CD4-positive, alpha-beta T cell treated with Interferon gamma for 1 hour (primary cell): ENCODE measurements at places on chromosomes 2 and 18.

DNA sequence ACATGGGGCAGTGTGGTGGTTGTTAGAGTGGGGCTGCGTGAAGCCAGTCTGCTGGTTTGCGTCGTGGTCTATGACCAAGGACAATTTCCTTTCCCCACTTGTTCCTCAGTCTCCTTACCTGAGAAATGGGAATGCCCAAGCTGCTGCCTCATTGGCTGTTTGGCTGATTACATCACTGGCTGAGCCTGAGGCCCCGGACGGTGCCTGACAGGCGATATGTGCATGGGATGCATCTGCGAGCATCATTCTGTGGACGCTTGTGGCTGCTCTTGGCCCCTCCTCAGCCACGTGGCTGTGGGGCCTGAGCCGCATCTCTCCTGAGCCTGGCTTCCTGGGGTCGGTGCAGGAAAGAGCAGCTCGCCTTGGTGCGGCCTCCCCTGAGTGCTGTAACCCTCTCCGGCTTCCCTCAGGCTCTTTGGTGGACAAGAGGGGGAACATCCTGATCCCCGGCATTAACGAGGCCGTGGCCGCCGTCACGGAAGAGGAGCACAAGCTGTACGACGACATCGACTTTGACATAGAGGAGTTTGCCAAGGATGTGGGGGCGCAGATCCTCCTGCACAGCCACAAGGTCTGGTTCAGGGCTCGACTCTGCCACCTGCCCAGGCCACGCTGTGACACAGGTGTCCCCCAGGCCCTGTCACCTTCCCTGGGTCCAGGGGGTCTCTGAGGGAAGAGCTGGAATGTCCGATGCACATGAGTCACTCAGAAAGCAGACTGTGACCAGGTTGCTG, 17.2 kb downstream of the CNDP2 start:
- no peak for DNase-seq

DNA sequence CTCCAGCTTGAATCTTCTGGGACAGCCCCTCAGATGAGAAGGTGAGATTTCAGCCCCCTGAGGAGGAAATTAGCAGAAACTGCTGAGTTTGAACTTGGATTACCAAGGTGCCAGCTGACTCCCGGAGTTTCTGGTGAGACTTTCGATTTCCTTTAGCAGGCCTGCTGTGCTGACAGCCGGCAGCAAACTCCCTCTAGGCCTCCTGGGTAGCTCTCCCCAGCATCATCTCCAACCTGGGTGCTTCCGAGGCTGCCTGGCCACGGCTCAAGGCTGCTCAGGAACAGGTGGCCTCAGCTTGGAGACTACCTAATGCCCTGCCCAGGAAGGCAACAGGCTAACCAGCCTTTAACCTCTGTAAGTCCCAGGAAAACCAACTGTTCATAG, 16.5 kb downstream of the SDC1 start:
- no peak for DNase-seq

GRCh38 chr2:195813421-195813820, 156.4 kb downstream of the SLC39A10 start:
- DNase-seq: no peak

DNA sequence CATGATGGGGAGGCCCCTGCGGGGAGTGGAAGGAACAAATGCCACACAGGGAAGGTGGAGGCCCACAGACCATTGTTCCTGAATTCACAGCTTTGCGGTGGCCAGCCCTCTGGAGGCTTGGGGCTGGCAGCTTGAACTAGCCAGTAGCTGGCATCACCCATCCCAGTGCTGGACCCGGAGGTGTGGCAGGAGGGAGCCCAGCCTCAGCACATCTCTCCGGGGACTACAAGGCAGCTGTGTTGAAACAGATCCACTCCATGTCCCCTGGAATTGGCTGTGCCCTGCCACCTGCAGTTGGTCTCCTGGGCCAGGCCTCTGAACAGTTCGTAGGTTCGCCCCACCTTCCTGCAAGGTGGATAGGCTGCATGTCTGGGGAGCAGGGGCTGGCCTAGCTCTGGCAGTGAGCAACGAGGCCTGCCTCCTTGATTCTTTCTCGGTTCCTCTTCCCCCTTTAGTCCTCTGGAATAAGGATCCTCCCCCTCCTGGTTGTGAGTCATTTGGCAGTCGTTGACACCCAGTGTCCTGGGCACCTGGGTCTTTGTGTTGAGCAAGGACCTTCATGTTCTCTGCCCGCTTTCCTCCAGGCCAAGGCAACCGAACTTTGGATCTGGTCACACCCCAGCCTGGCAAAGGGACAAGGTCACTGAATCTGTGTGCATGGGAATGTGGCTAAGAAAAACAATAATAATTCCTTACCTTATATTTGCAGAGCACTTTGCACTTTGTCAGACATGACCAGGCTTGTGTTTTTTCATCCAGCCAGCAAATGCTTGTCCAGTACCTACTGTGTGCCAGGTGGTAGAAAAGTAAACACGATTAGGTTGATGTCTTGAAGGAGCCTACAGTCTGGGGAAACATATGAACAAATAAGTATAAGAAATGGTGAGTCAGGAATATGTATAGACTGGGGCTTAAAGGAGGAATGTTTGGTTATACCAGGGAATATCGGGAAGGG, 55.0 kb upstream of the MCFD2 start:
- DNase-seq: peak; percentile 63

DNA sequence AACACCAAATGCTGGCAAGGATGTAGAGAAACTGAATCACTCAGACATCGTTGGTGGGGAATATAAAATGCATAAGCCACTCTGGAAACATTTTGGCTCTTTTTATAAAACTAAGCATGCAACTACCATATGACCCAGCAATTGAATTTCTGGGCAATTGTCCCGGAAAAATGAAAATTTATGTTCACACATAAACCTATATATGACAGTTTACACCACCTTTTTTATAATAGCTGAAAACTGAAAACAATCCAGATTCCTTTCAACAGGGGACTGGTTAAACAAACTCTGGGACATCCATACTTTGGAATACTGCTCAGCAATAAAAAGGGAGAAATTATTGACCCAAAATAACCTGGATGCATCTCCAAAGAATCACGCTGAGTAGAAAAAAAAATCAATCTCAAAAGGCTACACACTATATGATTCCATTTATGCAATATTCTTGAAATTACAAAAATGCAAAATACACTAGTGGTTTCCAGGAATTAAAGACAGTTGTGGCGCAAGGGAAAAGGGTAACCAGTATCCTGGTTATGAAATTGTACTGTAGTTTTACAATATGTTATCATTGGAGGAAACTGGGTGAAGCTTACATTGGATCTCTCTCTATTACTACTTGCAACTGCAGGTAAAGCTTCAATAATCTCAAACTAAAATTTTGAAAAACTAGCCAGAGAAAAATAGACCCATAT, 130.2 kb upstream of the PID1 start:
- no peak for DNase-seq

DNA sequence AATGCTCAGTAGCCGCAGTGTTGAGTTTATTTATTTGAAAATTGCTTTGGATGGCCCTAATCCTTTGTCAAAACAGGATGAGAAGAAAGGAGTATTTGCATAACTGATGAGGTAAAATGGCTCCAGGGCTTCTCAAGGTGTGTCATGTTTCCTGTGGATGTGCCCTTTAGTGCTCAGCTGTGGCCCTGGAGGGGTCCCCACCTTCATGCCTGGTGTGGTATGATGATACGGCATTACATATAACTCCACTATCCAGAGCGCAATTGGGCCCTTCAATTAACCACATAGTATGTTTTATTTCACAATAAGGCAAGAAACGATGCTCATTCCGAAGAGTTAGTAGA, 39.8 kb upstream of the TMEM178A start:
- no peak for DNase-seq

- no peak for DNase-seq
These were observed 5.9 kb downstream of the GYPC start for GRCh38 chr2:126661702-126662500.

GRCh38 chr2:218880102-218880858, at the start of gene WNT10A:
WNT10A (plus strand) TSS chr2:218880852; CDS start chr2:218880996, 144 bp downstream.
- DNase-seq: peak; percentile 90

DNA sequence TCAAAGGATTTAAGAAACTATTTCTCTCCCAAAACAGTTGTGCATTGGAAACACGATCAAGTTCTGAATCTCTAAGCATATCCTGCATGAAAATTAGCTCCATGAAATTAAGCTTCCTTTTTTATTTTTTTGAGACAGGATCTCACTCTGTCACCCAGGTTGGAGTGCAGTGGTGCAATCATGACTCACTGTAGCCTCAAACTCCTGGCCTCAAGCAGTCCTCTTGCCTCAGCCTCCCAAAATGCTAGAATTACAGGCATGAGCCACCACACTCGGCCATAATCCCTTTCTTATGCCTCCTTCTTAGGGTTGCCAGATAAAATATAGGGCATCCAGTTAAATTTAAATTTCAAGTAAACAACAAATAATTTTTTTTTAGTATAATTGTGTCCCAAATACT, 124.4 kb downstream of the ARL4C start:
- DNase-seq: no peak

DNA sequence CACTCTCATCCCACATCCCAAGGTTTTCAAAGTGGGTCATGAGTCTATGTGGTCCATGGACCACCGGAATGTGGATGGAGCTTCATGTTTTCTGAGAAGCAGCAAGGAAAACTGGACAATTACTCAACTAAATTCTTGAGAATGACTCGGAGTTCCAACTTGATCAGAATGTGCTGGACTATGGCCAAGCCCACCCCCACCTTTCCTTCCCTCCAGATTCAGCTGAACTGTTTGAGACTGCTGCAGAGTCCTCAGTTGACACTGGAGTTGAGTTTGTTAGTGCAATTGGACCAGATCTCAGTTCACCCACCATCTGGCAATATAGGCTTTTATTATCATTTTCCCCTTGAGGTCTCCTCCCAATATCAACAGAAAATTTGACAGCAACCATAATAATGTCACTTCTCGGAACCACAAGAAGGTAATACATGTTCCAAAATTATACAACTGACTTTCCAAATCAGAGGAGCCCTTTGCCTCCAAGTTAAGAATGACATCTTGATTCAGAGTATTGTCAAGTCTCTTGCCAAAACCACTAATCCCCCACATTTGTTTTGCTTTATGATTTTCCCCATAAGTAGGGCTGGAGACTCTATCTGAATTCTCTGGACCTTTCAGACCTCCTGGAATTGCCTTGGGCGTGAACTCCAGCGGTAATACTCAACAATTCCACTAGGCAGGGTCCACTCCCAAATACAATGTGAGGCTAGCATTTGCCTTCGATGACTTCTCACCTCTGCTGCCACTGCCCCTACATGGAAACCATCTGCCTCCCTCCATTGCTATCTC, 8.8 kb downstream of the COL4A4 start:
- DNase-seq: no peak

GRCh38 chr18:12606592-12607315, 51.2 kb downstream of the SPIRE1 start:
- no peak for DNase-seq

- DNase-seq: peak; percentile 29
These were observed 66.7 kb upstream of the HAAO start for GRCh38 chr2:42859006-42859552.

DNA sequence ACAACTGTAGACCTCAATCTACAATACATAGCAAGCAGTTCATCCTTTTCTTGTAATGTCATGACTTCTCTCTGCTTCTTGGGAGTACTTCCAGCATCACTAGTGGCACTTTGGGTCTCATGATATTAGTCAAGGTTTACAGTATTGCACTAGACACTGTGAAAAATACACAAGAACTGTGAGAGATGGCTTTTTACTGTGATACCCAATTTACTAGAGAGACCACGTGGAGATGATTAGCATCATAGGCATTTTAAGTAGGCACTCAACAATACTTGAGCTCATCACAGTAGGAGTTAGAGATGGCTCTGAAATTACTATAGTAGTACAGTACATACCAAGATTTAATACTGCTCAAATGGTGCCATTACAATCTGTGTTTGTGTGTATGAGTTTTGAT, 112.8 kb upstream of the EML6 start:
- no peak for DNase-seq

- DNase-seq: peak; percentile 31
These were observed 446.3 kb downstream of the LPIN1 start for GRCh38 chr2:12192762-12193161.

- no peak for DNase-seq
These were observed 27.8 kb downstream of the MEX3C start for GRCh38 chr18:51169731-51170130.

GRCh38 chr2:216236486-216236885, 127.3 kb downstream of the XRCC5 start:
- no peak for DNase-seq

GRCh38 chr2:215722125-215722524, 286.3 kb upstream of the FN1 start:
- DNase-seq: no peak

- DNase-seq: no peak
These were observed 217.7 kb upstream of the SLC35G4 start for GRCh38 chr18:11391661-11392060.

- DNase-seq: no peak
These were observed 537.7 kb downstream of the TNS1 start for GRCh38 chr2:217465100-217465499.

DNA sequence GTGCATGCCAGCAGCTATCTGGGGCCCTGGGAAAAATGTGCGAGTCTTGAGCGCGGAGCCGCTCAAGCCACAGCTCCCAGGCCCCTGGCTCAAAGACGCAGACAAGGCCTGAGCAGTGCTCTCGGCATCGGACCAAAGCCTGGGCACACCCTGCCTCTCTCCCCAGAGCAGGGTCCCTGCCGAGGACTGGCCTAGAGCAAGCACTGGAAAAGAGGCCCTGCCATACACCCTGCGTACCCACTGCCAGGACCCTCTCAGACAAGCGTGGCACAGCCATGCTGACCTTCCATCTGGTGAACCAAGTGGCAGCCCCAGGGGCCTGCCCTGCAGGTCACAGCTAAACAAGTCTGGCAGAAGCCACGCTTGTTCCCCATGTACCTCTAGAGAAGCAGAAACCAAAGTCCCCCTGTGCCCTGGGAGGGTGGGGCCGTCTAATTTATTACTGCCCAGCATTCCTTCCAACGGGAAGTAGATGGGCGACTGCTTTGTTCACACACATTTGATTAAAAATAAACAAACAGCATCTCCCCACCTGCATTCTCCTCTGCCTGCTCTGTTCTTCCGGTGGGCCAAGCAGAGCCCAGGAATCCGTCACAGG, 14.0 kb downstream of the STK25 start:
- DNase-seq: no peak

DNA sequence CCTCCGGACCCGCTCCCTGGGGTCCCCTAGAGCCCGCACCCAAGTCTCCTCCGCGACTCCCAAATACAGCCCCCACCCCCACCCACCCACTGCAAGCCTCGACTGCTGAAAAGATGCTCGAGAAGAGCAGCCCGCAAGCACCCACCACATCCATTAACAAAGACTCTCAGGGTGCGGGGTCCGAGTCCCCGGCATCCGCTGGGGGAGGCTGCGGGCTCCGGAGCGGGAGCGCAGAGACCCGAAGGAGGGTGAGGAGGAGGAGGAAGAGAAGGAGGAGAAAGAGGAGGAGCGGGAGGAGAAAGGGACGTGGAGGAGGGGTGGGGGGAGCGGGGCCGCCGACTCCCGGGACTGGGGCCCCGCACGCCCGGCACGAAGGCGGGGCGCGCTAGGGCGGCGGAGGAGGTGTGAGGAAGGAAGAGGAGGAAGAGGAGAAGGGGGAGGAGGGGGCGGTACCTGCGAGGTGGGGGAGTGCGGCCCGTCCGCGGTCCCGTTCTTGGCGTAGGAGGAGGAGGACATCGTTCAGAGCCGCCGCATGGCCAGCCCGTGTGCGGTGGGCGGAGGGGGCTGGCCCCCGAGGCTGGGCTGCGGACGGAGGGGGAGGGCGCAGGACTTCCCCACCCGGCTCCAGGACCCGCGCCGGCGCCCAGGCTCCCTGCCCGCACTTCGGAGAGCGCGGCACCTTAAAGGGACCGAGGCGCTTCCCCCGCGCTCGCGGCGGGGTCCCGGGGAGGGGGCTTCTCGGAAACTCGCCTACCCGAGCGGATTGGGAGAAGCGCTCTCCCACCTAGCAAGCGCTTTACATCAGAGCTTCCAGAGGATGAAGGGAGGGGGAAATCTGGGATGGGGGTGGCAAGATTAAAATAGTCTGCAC, at the start of gene CACNB4:
Gene CACNB4, minus strand, starts transcription at position 549 of the 871 bp plus-strand sequence.
- DNase-seq: no peak
